ENCODE measurements at places on chromosomes 16 and 17.

DNA sequence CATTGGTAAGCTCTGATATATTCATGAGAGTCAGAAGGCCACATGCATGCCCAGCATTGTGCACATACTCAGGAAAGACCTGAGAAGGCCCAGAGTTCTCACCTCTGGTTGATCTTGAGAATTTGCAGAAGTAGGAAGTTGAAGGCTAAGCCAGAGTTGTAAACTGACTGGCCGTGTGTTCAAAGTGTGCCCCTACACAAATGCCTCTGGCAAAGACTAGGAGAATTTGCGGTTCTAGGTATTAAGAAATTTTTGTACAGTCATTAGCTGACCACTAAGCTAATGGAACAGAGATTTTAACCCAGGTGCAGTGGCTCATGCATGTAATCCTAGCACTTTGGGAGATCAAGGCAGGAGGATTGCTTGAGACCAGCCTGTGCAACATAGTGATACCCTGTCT, 25.0 kb downstream of the FBXL20 start:
- no peak for DNase-seq

DNA sequence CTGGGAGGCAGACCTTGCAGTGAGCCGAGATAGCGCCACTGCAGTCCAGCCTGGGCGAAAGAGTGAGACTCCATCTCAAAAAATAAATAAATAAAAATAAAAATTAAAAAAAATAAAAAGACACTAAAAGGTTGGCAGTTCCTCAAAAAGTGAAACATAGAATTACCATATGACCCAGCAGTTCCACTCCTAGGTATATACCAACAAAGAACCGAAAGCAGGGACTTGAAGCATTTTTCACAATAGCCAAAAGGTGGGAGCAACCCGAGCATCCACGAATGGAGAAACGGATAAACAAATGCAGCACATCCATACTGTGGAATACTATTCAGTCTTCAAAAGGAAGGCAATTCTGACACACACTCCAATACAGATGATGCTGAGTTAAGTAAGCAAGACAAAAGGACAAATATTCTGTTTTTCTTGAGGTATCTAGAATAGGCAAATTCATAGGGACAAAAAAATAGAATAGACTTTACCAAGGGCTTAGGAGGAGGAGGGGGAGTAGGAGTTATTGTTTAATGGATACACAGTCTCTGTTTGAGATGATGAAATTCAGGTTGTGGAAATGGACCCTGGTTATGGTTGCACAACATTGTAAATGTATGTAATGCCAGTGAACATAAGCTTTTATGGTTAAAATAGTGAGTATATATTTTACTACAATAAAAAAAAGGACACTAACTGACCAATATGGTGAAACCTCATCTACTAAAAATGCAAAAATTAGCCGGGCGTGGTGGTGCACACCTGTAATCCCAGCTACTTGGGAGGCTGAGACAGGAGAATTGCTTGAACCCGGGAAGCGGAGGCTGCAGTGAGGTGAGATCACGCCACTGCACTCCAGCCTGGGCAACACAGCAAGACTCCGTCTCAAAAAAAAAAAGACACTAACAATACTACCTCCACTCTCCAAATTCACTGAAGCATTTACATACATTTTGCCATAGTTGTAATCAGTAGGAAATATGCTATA, 27.0 kb upstream of the SLC35B1 start:
- DNase-seq: no peak

- no peak for DNase-seq
These were observed 9.8 kb upstream of the SMIM5 start for GRCh38 chr17:75623386-75623785.

DNA sequence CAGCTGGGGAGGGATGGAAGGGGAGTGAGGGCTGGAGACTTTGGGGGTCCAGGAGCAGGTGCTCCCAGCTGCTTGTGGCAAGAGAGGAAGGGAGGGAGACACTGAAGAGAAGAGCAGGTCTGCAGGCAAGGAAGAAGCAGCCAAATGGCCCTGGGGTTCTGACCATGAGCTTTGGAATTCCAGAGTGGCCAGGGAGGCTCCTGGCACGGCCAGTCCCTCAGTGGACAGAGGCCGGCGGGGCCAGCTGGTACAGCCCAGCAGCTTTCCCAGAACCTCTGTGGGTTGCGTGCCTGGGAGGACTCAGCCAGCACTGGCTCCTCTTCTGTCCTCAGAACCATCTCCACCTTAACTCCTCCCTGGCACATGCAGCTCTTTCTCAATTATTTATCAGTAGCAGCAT, 233.0 kb downstream of the MSI2 start:
- no peak for DNase-seq

DNA sequence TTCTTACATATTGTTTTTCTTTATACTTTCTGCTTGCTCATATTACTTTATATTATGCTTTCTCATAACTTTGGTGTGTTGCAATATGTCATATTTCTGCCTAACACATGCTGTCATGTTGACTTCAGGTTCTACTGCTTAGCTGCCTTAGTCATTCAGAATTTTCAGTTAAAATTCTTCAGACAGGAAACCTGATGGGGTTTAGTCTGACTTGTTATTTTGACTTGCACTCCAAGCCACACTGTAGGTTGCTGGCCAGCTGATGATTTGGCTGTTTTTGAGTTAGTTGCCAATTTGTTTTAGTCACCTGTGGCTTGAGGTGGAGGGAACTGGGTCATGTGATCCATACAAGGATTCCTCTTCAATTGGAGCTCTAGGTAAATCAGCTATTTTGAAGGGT, 315.4 kb downstream of the MAP2K6 start:
- no peak for DNase-seq

- no peak for DNase-seq
These were observed 484.3 kb upstream of the EEF2KMT start for GRCh38 chr16:5581908-5582307.

DNA sequence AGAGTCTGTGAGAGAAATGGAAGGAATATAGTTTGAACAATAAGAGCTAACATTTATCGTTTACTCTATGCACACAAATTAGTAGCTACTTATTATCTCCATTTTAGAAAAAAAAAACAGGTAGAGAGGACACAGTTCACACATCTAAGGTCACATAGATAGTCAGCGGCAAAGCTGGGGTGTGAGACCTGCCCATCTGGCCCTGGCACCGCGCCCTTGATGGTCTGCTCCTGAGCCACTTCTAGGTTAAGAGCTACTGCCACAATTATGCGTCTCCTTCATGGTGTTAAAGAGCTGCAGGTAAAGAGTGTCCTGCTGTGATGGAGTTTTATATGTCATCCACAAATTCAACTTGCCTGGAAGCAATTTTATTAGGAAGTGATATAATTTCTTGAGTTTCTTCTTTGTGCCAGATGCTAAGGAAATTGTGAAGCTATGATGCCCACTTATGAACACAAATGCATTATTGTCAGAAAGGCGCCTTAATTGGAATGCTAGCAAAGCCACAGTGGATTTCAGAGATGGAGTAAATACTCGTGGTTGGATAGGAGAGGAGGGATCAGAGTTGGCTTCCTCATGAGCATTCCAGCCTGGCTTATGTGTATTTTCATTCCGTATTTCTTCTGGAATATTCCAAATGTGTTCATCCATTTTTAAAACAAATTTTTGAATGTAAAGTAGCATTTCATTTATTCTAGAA, 21.3 kb upstream of the MFSD6L start:
- no peak for DNase-seq

DNA sequence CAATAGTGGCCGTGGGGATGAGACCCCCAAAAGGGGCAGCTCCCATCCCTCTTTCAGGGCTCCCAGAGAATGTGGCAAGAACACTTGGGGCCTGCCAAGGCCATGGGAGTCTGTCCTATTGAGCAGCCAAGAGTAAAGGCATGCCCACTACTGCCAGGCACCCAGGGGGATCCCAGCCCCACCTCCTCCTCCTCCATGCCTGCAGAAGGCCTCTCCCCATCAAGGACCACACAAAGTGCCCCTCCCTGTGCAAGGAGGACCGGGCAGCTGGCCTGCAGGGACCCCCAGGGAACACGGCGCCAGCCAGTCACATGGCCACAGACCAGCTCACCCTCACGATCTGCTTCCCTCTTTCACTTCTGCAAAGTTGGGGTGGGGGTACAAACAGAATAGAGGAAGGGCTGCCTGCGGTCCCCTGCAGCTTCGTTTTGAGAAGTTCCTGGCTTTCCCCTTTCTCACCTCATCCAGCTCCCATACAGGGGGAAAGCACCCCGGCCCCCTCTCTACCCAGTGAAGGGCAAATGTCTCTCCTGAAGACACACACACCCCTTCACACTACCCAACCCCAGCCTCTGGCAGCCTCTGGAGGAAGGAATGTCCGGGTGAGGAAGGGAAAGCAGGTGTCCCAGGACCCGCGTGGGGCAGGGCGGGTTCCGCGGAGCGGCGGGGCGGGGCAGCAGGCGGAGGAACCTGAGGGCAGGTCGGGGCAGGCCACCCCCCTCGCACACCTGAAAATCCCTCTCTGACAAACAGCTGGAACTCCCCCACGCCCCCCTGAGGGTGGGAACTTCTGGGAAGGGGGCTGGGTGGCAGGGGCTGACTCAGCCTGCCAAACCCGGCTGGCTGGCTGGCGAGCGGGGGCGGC, 2.0 kb downstream of the PPP1R9B start:
- no peak for DNase-seq

DNA sequence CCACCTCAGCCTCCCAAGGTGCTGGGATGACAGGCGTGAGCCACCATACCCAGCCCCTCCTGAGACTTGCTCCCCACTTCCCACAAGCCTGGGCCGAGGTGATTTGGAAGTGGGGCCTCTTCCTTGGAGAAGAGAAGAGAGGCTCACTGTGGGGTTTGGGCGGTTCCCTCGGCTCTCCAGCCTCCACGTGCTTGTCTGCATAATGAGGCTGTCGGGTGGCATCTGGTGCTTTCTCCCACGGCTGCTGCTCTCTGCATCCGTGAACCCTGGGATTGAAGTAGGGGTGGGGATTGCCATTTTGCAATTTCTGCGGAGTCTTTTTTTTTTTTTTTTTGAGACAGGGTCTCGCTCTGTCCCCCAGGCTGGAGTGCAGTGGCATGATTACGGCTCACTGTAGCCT, 101.4 kb downstream of the RAP1GAP2 start:
- DNase-seq: no peak

GRCh38 chr17:77364381-77364911, 223.7 kb downstream of the SEC14L1 start:
- no peak for DNase-seq

- no peak for DNase-seq
These were observed 70.1 kb downstream of the AMFR start for GRCh38 chr16:56355221-56355620.

GRCh38 chr16:71345031-71345430, 13.5 kb upstream of the CALB2 start:
- DNase-seq: no peak

- no peak for DNase-seq
These were observed 11.1 kb upstream of the RNF112 start for GRCh38 chr17:19399750-19400450.

- DNase-seq: no peak
These were observed 25.6 kb downstream of the ATP6V0A1 start for GRCh38 chr17:42484304-42484703.

GRCh38 chr17:72813481-72813880, 279.0 kb downstream of the SLC39A11 start:
- DNase-seq: no peak

- DNase-seq: no peak
These were observed 464 bp downstream of the RUNDC3A start for GRCh38 chr17:44308865-44309264.

GRCh38 chr16:71929048-71929447, 33.7 kb downstream of the IST1 start:
- no peak for DNase-seq

- no peak for DNase-seq
These were observed 2.6 kb upstream of the SPHK1 start for GRCh38 chr17:76381633-76382350.

DNA sequence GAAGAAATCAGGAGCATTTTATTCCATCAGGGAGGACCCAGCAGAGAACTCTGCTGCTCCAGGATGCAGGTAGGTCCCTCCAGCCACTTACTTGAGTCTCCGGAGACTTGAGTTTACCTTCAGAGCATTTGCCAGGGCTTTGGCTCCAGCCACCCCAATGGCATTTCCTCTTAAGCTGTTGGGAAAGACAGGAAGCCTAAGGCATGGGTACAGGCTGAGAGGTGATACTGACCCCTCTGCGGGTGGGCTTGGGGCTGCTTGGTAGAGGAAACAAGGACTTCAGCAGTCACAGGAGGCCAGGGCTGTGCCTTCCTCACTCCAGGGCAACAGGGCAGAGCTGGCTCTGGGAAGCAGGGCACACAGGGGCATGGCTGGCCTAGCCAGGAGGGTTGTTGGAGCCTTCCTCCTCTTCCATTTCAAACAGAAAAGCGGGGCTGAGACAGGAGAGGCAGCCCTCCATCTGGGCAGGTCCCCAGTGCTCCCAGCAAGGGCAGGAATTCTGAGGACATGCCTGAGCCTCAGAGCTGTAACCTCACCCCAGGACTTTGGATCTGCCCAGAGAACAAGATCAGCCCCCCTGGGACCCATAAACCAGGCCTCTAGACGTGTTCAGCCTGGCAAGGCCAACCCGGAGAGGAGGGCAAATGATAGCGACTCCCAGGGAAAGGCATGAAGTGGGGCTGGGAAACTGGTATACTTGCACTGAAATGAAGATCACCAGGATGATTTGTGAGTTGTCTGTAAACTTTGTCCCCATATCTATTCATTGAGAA, 34.4 kb downstream of the NLRC3 start:
- DNase-seq: no peak

GRCh38 chr16:57610611-57611010, 17.8 kb upstream of the ADGRG1 start:
- DNase-seq: no peak

DNA sequence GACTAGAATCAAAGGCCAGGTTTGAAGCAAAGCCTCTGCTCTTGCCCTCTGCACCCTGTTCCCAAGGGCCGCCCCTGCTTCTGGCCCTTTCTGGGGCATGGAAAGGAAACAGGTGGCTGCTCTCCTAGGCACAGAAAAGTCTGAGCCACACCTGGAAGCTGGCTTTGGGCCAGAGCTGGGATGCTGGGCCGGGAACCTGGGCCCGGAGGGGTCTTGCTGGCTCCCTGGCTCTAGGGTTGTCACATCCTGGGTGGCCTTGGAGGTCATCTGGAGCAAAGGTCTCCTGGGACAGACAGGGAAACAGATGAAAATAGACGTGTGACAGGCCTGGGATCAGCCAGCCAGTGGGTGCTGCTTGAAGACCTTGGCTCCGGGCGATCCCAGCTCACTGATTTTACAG, 74.1 kb upstream of the LHX1 start:
- no peak for DNase-seq

- DNase-seq: no peak
These were observed 9.1 kb downstream of the TIMM22 start for GRCh38 chr17:1006054-1006453.

DNA sequence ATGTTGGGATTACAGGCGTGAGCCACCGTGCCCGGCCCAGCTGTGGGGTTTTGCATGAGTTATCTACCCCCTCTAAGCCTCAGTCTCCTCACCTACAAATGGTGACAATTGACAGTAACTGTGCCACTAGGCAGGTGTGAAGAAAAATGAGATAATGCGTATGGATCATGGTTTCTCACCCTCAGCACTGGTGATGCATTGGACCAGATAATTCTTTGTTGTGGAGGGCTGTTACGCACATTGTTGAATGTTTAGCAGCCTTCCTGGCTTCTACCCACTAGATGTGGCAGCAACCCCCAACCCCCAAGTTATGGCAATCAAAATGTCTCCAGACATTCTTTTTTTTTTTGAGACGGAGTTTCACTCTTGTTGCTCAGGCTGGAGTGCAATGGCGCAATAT, 9.0 kb upstream of the HAPSTR1 start:
- no peak for DNase-seq

- DNase-seq: no peak
These were observed 8.2 kb upstream of the EIF1 start for GRCh38 chr17:41680426-41681040.

Measured in left renal cortex interstitium (tissue), 4 donors.